ENCODE measurements at places on chromosomes 2 and 18.

DNA sequence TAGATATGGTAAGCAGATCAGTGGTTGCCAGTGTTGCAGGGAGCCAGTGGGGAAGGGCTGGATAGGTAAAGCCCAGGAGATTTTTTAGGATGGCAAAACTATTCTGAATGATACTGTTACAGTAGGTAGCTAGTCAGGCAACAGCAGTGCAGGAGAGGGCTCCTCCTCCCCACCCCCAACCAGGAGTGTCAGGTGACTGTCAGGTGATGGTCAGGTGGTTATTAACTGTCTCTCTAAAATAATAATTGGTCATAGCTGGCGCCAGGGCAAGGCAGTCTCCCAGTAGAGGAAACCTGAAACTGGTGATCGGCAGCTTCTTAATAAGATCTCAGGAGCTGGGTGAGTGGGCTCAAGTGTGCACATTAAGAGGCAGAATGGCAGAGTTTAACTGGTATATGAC, 201.6 kb upstream of the PARD3B start:
- no peak for DNase-seq

- DNase-seq = no peak
Measured at GRCh38 chr18:6976935-6977334, 140.7 kb downstream of the LAMA1 start.

DNA sequence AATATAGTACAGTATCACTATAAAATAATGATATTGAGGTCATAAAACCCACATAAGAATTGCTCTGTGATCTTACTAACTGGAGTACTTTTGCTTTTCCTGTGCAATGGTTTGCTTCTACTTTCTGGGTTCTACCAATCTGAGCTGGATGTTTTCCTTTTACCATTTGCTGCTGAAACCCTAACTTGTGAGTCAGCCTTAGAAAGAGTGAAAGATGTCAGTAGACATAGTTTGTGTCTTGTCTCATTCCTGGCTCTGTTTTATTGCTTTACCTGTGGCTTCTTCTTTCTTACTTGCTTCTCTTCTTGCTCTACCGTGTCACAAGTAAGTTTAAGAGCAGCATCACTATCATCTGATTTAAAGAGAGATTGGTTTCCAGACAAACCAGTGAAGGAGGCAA, 61.0 kb downstream of the MBD2 start:
- DNase-seq = no peak

DNA sequence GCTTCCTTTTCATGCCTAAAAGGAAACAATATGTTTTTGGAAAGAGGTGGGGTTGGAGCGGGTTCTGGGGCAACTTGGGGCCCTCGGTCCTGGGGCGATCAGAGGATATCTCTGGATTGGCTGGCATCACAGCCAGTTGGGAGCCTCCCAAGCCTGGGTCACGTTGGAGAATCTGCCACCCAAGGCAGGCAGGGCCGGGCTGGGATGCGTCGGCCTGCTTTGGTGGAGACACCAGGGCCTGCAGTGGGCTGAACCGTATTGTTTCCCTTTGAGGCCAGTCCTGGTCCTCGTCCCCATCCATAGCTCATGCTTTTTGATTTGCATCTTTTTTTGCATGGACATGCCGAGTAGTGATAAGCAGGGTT, 235.8 kb downstream of the ATAD2B start:
- no peak for DNase-seq

DNA sequence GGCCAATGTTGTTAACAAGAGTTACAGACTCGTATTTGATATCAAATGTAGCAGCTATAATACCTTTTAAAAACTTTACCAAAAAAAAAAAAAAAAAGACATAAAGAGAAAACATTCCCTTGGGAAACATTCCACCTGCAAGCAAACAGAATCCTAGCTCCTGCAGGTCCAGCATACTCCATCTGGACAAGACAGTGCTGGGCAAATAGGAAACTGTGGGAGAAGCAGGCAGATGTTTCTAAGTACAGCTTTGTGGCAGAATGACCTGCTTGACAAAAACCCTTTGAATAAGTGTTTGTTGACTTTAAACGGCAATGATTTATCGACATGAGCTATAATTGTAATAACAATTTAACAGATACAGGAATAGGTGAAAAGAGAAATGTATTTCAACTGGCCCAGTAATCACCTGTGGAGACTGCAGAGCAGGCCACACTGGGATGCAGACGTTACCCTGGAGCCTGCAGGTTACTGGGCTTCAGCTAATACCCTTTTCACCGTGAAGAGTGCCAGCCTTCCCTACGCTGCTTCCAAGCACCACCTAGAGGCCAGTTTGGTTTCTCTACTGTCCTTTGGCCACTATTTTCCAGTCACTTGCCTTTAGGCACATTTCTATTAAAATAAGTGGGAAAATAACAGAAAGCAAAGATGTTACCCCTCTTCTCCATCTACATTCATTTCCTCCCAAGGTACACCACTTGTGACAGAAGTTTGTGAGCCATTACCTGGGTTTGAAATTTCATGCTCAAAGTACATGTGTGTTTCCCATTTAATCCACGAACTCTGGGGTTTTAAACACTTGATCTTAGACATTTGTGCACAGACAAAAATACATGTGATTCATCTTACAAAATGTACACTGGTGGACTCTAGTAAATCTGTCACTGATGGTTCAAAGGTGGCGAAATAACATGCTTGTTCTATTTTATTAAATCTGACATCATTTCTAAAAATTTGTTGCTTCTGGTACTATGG, 96.9 kb upstream of the ZNF397 start:
- DNase-seq = peak; percentile 10

- no peak for DNase-seq
Measured at GRCh38 chr2:21454839-21455238, 331.1 kb downstream of the TDRD15 start.

GRCh38 chr2:167860082-167860481, 387.3 kb downstream of the STK39 start:
- no peak for DNase-seq

- DNase-seq = peak; percentile 13
Measured at GRCh38 chr2:128808462-128809258, 490.0 kb upstream of the HS6ST1 start.

DNA sequence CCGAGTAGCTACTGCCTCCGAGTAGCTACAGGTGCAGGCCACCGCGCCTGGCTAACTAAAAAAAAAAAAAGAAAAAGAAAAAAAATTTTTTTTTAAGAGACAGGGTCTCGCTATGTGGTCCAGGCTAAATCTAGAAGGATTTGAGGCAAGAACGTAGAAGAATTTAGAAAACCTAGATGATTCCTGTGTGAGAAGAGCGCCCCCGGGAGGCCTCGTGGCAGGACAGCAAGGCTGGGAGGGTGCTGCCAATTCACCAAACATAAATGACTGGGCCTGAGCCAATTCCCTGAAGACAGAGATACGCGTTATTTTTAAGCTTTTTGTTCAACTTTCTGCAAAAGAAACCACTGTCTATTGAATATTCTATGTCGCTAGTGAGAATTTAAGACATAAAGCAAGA, 90.1 kb upstream of the TGFA start:
- no peak for DNase-seq

DNA sequence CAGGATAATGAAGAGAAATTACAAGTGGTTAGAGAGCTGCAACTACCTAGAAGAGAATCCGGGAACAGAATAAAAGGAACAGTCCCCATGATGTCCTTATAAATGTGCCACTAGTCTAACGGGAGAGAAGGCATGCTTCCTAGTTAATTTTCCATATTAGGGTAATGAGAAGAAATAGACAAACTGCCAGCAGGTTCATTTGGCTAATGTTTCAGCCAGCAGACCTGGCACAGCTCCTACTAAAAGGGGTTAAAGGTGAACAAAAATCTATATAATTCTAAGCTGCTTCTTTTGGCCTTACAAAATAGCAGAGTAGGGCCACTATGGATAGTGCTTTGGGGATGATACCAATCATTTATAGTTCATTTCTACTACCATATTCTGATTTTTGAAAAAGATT, 845.3 kb upstream of the GCFC2 start:
- no peak for DNase-seq

DNA sequence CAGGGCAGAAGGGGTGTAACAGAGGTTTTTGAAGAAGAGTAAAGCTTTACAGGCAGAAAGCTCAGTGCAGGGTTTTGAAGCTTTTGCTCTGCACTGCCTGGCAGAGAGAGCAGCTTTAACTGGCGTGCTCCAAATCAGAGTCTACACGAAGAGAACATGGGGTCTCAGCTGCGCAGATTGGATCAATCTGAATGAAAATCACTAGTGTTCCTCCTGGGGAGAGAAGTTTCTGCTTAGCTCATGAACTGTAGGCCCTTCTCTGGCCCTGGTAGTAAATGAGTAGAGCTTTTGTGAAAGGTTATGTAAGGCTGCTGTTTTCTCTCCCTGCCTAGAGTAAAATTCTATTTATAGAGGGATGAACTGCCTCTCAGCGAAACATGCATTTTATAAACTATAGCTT, 13.6 kb downstream of the DCC start:
- no peak for DNase-seq

DNA sequence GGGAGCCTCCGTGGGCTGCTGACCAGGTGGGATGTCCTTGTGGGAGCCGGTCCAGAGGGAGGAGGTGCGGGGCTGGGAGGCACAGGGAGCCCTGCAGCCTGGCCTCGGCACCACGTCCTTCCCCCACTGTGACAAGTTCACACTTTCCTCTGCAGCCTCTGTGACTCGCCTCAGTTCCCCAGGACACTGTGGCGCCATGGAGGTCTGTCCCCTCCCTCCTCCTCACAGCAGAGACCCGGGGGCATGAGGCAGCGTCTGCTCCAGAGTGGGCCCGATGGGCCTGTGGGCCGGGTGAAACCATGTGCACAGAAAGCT, 27.3 kb upstream of the KCNG2 start:
- no peak for DNase-seq

DNA sequence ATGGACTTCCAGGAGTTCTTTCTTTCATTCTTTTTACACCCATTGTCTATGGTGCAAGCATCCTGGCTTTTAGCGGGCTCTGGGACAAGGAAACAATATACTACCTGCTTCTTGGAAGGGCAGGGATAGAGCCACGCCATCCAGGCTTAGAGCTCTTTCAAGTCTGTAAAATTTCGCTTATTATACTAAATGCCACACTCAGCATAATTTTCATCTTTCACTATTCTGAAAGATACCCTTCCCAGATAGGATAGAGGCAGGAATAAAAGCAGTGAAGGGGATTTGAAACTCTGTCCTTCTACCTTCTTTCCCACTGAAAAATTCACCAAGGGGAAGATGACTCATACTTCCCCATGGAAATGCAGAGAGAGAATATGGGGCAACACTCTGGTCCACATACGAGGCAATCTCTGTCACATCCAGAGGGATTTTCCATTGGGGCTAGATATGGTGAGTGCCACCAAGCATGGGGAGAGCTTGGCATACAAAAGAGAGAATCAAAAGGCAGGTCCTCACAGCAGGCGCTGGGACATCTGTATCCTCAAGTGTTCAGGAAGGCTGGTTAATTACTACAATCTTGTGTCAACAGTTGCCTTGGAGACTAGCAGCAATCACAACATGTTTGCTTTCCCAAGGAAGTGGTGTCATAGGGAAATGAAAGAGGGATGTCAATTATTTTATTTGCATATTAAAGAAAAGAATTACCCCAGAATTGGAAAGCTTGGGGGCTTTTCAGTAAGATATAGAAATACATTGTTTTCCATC, 127.6 kb downstream of the TDRD15 start:
- no peak for DNase-seq

- no peak for DNase-seq
Measured at GRCh38 chr18:61595615-61596251, 262.5 kb downstream of the CDH20 start.

- no peak for DNase-seq
Measured at GRCh38 chr18:23968638-23969604, 45.6 kb upstream of the TTC39C start.

GRCh38 chr2:19355014-19355405, 3.4 kb downstream of the OSR1 start:
- DNase-seq = no peak

All from HTR-8/SVneo (cell line).